NCI-H1105 (cell line): ENCODE measurements at places on chromosomes 2 and 18.

- no peak for DNase-seq
Measured at GRCh38 chr2:203824603-203825002, 43.0 kb upstream of the CTLA4 start.

DNA sequence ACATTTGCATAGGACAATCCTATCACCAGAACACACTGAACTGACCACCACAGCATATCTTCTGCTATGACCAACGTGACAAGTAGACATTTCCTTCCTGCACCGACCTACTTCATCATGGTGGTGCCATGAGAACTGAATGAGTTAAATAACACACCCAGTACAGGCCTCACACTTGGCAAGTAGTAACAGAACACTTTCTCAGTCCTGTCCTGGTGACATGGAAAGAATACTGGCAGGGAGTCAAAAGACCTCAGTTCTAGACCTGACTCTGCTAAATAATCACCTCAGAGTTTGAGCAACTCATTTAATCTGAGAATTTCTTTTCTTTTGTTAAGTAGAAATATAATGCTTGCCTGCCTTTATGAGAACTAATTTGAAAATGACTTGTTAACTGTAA, 186.3 kb upstream of the SMAD7 start:
- DNase-seq, result no peak

DNA sequence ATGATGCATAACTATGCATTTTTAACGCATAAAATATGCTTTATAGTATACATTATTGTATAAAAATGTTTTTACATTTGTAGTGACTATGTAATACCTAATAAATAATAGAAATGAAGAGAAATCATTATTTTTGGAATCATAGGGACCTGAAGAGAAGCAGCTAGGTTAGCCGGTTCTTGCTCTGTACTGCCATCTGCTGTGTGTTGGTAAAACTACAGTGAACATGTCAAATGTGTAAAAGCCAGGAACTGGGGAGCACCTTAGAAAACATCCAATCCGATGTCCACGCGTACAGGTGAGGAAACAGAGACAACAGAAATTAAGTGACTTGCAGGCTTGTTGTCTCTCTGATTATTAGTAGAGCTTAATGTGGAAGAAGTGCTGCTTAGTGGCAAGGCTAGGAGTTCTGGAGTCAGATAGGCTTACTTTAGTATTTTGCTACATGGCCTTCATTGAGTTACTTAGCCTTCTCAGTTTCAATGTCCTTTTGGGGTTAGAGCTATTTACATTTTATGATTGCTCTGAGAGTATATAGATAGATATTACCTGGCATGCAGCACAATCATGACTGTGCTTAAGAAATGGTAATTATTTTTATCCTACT, 386.5 kb downstream of the DLGAP1 start:
- no peak for DNase-seq

DNA sequence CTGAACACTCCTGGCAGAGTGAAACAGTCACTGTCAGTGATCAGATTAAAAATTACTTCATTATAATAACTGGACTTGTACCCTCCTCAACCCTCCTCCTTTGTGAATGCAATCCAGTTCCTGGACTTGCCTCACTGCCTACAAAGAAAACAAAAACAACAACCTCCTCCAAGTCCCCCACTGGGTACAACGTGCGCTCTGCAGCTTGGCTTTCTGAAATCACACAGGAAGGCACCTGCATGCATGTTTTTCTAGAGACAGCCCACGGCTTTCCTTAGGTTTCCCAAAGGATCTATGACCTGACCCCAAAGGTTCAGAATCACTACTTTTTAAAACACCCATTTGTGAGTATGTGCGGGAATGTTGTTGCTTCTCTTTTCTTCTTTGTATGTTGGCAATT, 61.4 kb upstream of the TUBA3E start:
- no peak for DNase-seq
